ENCODE measurements at places on chromosomes 2 and 18. TPM values are rescaled to one million over a fixed set of nuclear protein-coding genes. Genes with fewer than 3 reads are reported as not detected.

- H3K27me3 ChIP-seq, result no peaks in the 10 kb centered on the region
- no peak overlapping the region for H3K4me3 ChIP-seq
- no peaks in the 10 kb centered on the region for H3K36me3 ChIP-seq
- peak overlapping the region; percentile 13 for H3K27ac ChIP-seq
These were observed 61.3 kb downstream of the SPRED2 start for GRCh38 chr2:65371074-65371434.

TSPYL6 gene
- total RNA-seq, result 0.54 TPM

DNA sequence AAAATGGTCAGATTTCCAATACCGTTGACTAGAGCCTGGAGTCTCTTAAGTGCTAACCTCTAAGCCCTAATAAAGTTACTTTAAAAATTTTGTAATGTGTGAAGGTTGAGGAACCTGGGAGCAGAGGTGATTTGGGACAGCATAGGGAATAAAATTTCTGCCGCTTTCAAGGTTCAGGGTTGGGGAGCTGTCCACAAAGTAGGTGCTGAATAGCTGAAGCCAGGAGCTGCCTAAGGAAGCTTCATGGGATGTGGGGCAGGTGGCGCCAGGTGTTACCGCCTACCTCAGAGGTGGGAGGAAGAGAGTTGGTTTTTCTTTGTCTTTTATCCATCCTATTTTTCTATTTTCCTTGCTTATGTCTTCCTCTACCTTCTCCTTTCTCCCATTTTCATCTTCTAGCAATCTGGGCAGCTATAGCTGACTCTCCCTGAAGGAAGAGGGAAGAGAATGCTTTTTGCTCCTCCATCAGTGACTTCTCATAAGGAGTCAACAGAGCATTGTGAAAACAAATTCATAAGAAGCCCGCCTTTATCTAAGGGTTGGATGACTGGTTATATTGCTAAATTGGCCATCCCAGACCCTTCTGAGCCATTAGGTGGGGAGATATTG, 178.7 kb downstream of the CLIP4 start:
- H3K27ac ChIP-seq, result no peak overlapping the region
- H3K36me3 ChIP-seq, result no peaks in the 10 kb centered on the region
- no peaks in the 10 kb centered on the region for H3K27me3 ChIP-seq
- DNase-seq, result peak; percentile 53
- H3K4me1 ChIP-seq, result no peaks in the 10 kb centered on the region

TMEM178A gene
- total RNA-seq, result 1.9 TPM

GRCh38 chr2:3459185-3460015, 59.9 kb downstream of the ADI1 start:
- no peaks in the 10 kb centered on the region for H3K27me3 ChIP-seq
- DNase-seq, result peak; percentile 97
- peak overlapping the region; percentile 88 for H3K27ac ChIP-seq
- peaks cover 8% of the 10 kb centered on the region for H3K36me3 ChIP-seq

DNA sequence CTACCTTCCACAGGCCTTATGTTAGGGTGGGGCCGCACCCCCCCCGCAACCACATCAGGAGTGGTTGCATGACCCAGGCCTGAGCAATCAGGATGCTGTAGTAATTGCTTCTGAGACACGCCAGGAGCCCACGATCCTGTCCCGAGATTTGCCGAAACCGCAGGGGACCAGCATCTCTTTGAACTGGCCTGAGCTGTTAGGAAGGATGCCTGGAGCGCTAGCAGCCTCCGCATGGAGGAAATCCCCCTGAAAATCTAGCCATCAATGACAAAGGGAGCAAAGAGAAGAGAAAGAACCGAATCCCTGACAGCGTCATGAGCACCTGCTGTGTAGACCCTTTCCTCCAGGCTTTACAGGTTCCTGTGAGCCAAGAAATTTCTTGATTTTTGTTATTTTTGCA, 8.7 kb upstream of the TEX44 start:
- no peak overlapping the region for H3K4me3 ChIP-seq
- no peak for DNase-seq
- no peak overlapping the region for H3K27ac ChIP-seq
- no peaks in the 10 kb centered on the region for H3K36me3 ChIP-seq

KYNU gene
- total RNA-seq, result 2.3 TPM

C2orf81 gene
- 3.4 TPM for total RNA-seq

- no peaks in the 10 kb centered on the region for H3K27me3 ChIP-seq
- no peaks in the 10 kb centered on the region for H3K4me1 ChIP-seq
- no peaks in the 10 kb centered on the region for H3K36me3 ChIP-seq
- H3K27ac ChIP-seq, result no peak overlapping the region
These were observed 90.0 kb upstream of the ERBB4 start for GRCh38 chr2:212628586-212628985.
